ENCODE measurements at places on chromosomes 2 and 18.

DNA sequence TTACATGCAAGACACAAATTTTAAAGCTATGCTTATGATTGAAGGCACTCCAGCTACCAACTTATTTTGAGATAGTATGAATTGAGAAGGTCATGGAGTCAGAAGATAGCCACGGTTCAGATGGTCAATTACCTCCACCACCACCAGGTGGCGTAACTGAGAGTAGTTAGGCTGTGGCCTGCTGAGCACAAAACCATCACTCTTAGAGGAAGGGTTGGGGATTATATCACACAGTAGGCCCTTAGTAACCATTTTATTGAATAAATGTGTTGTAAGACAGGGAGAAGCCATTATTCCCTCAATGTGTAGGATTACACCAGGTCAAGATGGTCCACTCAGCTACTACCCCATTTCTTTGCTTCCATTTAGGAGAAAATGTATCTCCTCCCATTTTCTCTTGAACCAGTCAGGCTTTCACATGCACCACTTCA lies 18.8 kb downstream of the KLHL41 start:
- DNase-seq: peak; percentile 80

- DNase-seq: no peak
These were observed 26.8 kb downstream of the SMAD7 start for GRCh38 chr18:48923746-48924629.

- no peak for DNase-seq
These were observed 376.3 kb downstream of the ARHGAP15 start for GRCh38 chr2:143505542-143505941.

DNA sequence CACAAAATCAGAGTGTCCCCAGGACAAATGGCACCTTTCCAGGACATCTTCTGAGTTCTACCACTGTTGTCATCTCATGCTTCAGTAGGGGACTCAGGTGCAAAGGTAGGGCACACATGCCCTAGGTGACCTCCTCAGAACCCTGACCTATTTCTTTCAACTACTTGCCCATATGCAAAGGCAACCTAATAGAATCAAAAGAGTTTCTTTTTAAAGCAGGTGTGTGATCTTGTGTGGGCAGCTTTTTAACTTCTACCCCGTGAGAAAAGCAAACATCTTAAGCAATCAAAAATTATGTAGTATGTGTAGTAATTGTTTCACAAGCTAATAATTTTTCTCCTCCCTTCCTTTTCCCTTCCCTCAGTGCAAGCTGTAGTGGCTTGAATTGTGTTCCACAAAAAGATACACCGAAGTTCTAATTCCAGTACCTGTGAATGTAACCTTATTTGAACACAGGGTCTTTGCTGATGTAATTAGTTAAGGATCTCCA lies 333.1 kb downstream of the RND3 start:
- DNase-seq: no peak

- no peak for DNase-seq
These were observed 54.9 kb upstream of the SLC5A7 start for GRCh38 chr2:107931412-107931811.

DNA sequence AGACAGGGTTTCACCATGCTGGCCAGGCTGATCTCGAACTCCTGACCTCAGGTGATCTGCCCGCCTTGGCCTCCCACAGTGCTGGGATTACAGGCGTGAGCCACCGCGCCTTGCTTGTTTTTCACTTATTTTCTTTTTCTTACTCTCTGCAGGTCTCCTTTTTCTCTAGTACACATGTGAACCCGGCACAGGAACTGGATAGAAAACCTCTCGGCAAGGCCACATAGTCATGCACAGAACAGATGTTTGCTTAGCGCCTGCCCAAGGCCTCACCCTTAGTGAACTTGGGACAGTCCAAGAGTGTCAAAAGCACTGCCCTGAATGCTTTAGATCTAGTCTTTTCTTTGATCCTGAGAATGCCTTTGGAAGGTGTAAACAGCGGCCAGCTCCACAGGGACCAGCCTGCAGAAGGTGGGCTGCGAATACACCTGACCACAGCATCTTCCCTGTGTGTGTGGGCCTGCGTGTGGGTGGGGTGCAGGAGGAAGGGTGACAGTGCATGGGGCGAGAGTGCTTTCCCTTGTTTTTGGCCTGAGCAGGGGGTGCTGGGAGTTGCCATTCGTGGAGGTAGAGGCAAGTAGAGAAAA lies 27.0 kb downstream of the IMPA2 start:
- DNase-seq: no peak

- no peak for DNase-seq
These were observed 49.6 kb downstream of the IL1R2 start for GRCh38 chr2:102041351-102041750.

DNA sequence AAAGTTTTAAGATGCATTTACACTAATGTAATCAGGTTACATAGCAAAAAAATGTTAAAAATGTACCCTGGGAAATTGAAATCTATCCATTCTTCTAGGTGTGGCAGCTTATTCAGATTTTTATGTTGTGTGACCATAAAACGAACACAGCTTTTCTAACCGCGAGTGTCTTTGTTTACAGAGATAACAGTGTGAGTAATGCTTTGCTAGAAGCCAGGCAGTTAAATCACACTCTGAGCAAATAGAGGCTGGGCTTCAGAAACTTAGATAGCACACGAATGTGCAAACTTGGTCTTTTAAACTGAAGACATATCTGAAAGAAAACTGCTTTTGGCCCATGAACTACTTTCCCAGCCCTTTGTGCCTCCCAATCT lies 116.1 kb downstream of the SPTBN1 start:
- DNase-seq: no peak

GRCh38 chr2:26691161-26691560 lies 1.4 kb upstream of the KCNK3 start:
- no peak for DNase-seq

DNA sequence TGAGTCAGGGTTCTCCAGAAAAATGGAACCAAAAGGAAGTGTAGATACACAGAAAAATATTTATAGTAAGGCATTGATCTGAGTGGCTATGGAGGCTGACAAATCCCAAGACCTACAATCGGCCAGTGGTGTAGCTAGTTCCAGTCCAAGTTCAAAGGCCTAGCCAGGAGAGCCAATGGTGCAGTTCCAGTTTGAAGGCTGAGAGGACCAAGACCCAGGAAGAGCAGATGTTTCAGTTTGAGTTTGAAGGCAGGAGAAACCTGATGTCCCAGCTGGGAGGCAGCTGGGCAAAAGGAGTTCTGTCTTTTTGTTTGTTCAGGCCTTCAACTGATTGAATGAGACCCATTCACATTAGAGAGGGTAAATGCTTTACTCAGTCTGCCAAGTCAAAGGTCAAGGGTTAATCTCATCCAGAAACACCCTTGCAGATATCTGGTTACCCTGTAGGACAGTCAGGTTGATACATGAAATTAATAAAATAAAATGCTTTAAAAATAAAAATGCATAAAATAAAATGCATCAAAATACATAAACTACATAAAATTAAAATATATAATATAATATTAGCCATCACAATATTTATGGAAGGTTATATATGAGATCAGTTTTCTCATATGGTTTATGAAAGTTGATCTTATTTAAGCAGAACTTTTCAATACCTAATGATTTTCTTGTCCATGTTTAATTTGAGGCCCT lies 38.7 kb downstream of the KCNE4 start:
- no peak for DNase-seq

DNA sequence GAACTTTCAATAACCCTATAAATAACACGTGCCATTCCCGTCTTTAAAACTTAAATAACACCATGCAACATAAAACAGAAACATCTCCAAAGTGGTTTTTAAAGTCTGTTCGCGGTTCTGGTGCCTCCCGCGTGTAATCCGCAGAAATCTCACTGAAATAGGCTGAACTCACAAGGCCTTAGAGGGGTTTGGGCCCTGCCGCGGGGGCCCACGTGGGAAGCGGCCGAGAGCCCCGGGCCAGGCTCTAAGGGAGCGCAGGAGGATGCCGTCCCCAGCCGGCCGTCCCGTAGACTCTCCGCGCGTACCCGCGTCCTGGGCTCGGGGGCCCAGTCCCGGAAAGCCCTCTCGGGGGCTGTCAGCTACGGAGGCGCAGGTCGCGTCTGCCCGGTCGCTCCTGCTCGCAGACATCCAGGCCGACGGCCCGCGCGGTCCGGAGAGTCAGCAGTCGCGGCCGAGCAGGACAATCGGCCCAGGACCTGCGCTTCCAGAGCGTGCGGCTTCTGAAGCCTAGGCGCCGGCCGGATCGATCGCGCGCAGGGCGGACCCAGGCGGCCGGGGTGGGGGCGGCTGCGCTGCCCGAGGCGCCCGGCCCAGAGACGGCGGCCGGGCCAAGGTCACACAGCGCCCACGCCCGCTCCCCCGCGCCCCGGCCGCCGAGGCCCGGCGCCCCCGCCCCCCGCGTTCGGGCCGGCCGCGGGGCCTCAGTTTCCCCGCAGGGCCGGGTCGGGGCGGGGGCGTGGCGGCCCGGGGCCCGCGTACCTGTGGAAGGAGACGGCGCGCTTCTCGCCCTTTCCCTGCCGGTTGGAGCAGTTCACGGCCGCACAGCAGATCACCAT lies 558 bp downstream of the THAP4 start:
- DNase-seq: peak; percentile 26

GRCh38 chr2:213104903-213105202 lies 46.6 kb downstream of the IKZF2 start:
- no peak for DNase-seq

DNA sequence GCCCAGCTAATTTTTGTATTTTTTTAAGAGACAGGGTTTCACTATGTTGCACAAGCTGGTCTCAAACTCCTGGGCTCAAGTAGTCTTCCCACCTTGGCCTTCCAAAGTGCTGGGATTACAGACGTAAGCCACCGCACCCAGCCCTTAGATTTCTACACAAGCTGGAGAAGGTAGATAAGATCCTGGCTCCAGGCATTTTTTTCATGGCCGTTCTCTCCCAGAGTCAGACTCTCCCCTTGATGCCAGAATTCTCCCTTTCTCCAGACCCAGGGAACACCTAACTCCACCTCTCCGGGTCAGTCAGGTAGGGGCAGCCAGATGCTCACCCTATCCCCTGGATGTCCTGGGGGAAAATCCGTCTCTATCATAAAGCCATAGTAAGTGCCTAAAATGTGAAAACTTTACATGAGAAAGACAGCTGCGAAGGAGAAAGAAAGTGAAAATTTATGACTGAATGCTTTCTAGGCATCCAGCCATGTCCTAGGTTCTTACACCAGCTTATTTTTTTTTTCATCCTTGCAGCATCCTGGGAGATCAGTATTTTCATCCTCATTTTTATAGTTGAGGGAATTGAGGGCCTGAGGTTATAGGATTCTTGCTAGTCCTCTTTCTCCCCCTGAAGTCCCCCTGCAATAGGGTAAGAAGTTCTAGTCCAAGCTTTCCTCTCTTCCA lies 16.3 kb downstream of the SIX3 start:
- no peak for DNase-seq

DNA sequence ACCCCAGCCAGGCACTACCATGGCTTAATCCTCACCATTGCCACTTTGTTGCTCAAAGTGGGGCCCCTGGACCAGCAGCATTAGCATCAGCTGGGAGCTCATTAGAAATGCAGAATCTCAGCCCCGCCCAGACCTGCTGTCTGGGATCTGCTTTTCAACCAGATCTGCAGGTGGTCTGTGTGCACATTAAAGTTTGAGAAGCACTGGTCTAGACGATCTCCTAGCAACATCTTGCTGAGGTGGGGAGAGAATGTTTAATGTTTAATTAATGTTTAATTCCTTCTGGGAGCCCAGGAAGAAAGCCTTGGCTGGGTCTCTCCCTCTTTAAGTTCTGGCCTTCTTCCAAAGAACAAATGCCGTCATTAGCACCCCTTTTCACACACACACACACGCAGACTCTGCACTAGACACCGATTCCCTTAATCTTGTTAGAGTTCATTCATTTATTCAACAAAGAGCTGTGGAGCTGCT lies 53.7 kb downstream of the EDAR start:
- no peak for DNase-seq

- DNase-seq: no peak
These were observed 43.4 kb upstream of the DSC1 start for GRCh38 chr18:31206071-31206470.

- no peak for DNase-seq
These were observed 541.6 kb downstream of the SLC4A3 start for GRCh38 chr2:220168891-220169546.

GRCh38 chr2:53467467-53468180 lies 300.0 kb upstream of the CHAC2 start:
- DNase-seq: no peak

- no peak for DNase-seq
These were observed 101.4 kb downstream of the TNS1 start for GRCh38 chr2:217901400-217901799.

- no peak for DNase-seq
These were observed 1061.5 kb downstream of the CNTNAP5 start for GRCh38 chr2:125086313-125087184.

DNA sequence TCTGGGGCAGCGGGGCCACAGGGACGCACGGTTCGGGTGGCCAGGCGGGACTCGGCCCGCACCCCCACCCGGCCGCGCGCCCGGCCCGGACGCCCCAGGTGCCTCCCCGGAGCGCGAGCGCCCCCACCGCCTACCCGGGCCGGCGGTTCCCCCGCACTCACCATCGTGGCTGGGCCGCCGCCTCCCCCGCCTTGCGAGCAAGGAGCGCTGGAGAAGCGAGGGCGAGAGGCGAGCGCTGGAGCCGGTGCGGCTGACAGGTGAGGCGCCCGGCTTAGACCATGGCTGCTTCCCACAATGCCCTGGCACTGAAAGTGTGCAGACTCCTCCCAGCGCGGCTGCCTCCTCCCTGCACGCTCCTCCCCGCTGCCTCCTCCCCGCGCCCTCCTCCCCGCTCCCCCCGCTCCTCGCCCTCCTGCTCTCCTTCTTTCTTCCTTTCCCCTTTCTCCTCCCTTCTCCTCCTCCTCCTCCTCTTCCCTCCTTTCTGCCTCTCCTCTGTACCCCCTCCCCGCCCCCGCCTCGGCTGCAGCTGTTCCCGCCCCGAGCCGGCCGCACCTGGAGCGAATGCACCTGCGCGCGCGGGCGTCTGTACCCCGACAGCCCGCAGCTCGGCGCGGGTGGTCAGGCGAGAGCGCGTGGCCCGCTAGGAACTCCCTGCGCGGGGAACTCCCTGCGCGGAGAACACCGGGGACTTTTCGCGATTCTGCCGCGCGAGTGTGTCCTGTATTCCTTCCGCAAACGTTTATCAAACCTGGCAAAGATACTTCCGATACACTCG lies at the start of gene AP1S3:
TSS of gene AP1S3 (minus strand) at position 296 of the 775 bp plus-strand sequence. CDS start at position 164, 132 bp downstream.
- peak; percentile 52 for DNase-seq

- no peak for DNase-seq
These were observed 93.5 kb downstream of the UBE2E3 start for GRCh38 chr2:181073896-181074295.

GRCh38 chr18:10036479-10036878 lies 122.7 kb downstream of the VAPA start:
- no peak for DNase-seq

DNA sequence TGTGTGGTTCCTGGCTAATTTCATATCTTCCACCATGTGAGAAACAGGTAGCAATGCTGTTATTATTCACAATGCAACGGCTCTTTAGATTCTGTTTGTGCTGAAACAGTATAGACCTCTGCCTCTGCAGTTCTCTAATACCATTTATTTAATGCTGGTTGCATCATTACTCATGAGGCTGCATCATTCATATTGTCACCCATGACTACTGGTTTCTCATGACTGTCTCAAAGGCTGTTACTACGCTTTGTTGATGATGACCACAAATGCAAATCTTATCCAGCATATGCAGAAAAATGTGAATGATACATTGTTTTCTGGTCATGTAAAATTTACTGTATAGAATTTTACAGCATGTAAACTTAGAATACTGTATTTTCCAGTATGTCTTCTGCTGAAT lies 22.5 kb downstream of the CAVIN2 start:
- DNase-seq: no peak

- DNase-seq: peak; percentile 65
These were observed 1.1 kb upstream of the CXCR4 start for GRCh38 chr2:136118819-136119716.
